ENCODE measurements at places on chromosomes 7 and 10.

GRCh38 chr7:37452346-37452745 is 3.7 kb upstream of the ELMO1 start:
- DNase-seq: no peak

DNA sequence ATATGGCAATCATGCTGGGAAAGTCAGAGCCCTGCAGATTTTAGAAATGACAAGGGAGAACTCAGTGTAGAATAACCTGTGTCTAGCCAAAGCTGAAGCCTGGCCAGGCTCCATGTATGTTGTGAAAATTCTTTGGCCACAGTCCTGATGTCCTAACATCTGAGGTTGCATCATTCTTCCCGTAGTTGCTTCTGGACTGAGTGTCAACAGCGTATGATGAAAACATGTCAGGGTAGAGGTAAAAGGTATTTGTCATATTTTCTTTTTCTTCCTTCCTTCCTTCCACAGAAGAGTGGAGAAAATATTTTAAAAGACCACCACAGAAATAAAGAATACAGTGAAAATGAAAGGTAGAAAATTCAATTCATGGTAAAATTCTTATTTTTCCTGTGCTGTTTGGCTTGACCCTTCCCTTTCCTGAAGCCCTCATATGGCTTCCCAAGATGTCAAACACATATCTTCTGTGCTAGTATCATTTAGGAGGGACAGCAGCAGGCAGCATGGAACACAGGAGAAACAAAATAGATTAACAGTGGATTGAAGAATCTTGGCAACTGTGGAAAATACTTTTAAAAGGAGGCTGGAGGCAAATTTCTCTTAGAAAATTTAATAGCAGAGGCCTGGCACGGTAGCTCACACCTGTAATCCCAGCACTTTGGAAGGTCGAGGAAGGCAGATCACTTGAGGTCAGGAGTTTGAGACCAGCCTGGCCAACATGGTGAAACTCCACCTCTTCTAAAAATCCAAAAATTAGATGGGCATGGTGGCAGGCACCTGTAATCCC is 18.9 kb upstream of the NRBF2 start:
- peak; percentile 11 for DNase-seq

DNA sequence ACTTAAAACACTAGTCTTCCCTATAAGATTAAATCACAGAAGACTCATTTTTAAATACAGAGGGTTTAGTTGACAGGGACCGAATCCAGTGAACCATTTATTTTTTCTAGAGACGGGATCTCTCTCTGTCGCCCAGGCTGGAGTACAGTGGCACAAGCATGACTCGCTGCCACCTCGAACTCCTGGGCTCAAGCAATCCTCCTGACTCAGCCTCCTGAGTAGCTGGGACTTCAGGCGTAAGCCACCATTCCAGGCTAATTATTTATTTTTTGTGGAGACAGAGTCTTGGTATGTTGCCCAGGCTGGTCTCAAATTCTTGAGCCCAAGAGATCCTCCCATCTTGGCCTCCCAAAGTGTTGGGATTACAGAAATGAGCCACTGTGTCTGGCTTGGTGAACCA is 20.9 kb upstream of the LYZL1 start:
- no peak for DNase-seq

DNA sequence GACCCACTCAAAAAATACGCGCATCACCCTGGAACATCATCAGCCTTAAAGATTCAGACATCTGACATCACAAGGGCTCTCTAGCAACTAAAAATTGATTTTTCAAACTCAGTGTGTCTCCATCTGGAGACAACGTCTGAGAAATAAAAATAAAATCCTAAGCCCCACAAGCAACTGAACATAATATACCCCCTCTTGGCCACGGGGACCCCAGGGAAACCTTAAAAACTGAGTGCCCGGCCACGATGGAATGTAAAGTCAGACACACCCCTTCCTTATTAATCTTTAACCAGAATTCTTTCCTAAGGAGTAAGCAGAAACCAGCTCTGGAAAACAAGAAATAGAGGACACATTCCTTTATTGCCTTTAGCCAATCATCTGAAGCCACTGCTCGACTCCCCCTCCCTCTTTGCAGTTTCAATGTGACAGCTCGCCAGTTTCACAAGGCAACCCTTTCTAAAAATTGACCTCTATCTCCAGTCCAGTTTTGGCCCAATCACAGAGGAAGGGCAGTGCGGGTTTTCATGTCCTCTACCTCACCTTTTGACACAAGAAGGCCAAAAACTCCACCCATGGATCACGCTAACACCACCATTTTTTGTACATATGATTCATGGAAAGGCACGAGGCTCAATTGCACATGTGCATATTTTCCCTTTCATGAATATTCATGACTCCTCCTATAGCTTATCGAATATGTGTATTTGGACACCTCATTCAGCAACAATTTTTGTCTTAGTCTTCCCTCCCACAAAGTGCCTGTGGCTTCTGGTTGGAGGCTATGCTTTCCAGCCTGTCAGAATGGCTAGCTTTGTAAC is 24.2 kb downstream of the IFIT3 start:
- DNase-seq: no peak

- DNase-seq: no peak
These were observed 583.5 kb downstream of the PTPRN2 start for GRCh38 chr7:158004123-158004490.

All from GOT3 (cell line).